ENCODE measurements at places on chromosomes 6 and 20.

DNA sequence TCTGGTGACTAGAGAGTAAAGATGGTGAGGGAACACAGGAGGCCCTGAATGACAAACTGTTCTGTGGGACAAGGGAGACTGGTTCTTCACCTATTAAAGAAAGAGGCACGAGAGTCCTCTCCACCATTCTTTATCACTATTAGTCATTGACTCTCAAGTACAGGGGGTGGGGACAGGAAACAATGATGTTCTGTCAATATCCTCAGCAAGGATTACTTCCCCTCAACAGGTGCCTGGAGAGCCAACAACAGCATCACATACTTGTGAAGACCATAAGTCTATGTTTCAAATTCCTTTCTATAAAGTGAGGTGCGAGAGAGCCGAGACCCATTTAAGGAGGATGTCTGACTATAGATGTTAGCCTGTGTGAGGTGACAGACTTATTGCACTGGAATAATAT is 72.4 kb upstream of the TBC1D7 start:
- no peak for DNase-seq

GRCh38 chr6:16548121-16548520 is 213.1 kb downstream of the ATXN1 start:
- DNase-seq, result no peak

DNA sequence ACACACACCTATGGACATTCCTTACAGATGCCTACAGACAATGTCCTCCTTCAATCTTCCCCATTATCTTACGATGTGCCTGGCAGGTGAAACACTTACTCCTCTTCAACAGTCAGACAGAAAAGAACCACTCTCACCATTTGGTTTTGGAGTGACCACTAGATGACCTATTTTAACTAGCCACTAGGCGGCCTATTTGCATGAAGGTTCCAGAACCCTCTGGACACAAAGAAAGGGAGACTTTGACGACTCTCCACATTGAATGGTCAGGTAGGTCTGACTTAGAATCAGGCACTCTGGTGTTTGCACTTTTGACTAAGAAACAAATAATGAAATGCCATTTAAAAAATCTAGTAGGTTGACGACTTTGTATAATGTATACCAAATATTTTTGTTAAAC is 42.0 kb downstream of the PNLDC1 start:
- no peak for DNase-seq

DNA sequence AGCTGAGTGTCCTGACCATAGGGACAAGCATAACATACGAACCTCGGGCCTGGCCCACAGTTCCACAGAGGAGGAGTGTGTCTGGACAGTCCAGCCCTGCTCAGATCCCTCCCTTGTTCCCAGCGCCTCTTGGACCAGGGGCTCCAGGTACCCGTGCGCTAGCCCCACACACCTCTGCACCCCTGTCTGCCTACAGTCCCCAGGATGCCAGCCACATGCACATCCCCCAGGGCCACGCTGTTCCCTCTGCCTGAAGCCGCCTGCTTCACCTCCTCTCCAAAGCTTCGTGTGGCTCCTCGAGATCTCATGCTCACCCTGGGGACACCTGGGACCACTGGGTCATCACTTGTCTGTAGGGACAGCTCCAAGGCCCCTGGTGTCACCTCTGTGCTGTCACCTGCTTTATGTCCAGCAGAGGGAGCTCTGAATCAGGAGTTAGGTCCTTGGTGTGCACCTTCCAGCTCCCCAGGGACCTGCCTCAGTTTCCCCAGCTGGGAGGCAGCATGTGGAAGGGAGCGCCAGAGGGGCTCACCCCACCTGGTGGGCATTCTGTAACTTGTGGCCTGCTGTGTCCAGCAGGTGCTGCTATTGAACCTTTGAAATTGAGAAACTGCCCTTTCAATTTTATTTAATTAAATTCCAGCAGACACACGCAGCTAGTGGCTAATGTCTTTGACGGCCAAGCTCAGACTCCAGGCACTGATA is 7.3 kb upstream of the YTHDF1 start:
- DNase-seq, result peak; percentile 21

GRCh38 chr20:36836591-36837269 is 39.2 kb upstream of the TLDC2 start:
- peak; percentile 70 for DNase-seq

DNA sequence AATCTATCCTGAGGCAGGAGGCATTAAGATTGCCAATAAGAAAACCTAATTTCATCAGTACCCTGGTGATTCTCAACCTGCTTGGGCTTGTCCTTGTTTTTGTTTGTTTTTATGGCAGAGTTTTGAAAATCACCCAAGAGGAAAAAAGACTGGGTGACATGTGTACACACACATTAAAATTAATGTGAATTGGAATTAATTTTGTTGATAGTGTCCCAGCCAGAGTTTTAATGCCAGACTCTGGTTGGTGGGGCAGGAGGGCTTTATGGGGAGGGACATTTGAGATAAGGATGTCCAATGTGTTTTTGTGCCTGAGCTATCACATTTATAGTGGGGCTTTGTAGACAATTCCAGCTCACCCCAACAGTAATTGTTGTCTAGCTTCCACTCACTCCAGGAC is 184.6 kb downstream of the ID4 start:
- DNase-seq, result no peak

DNA sequence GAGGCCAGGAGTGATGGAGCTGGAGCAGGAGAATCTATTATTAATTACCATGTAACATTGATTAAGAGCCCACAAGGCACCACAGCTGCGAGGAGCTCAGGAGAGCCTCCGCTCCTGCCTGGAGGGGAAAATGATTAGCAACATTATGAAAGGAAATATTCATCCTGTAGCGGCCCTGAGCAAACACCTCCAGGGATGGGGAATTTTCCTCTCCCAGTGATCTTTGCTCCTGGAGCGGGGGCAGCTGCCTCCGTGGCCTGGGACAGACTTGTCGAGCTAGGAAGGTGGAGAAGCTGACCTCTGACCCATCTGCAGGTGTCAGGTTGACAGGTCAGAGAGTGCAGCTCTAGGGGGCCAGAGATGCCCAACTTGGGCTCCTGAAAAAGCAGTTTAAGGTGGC is 40.1 kb upstream of the SIRPA start:
- DNase-seq, result no peak

- no peak for DNase-seq
These were observed 57.4 kb downstream of the SYTL3 start for GRCh38 chr6:158707120-158707820.

GRCh38 chr20:57461726-57462125 is 63.2 kb downstream of the CTCFL start:
- no peak for DNase-seq

GRCh38 chr6:9789201-9789600 is 625.7 kb downstream of the TFAP2A start:
- no peak for DNase-seq

GRCh38 chr6:75012018-75012417 is 193.8 kb downstream of the COL12A1 start:
- no peak for DNase-seq

DNA sequence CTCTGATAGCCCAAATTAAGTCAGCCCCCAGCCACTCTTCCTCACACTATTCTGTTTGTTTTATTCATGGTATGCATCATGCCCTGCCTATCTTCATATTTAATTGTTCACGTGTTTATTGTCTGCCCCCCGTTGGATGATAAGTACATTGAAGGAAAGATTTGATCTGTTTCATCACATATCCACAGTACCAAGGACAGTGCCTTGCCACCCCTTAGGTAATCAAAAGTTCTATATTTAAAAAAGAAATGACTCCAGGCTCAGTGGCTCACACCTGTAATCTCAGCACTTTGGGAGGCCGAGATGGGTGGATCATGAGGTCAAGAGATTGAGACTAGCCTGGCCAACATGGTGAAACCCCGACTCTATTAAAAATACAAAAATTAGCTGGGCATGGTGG is 10.2 kb upstream of the RIN2 start:
- no peak for DNase-seq

DNA sequence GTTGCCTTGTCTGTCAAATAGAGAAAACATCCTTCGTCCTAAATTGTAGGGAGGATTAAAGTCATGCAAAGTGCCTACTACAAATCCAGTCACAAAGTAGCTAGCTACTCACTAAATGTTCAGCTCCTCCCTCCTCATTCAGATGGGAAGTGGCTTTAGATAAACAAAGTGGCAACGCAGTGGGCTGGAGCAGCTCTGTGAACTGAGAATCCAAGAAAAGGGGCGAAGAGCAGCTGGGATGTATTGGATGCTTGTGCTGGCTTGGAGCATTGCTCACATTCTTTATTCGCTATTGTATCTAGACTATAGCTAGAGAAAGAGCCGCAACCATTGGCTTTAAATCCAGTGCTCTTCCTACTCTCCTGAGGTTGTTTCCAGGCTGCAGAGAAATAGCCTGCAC is 10.3 kb downstream of the MOG start:
- no peak for DNase-seq

DNA sequence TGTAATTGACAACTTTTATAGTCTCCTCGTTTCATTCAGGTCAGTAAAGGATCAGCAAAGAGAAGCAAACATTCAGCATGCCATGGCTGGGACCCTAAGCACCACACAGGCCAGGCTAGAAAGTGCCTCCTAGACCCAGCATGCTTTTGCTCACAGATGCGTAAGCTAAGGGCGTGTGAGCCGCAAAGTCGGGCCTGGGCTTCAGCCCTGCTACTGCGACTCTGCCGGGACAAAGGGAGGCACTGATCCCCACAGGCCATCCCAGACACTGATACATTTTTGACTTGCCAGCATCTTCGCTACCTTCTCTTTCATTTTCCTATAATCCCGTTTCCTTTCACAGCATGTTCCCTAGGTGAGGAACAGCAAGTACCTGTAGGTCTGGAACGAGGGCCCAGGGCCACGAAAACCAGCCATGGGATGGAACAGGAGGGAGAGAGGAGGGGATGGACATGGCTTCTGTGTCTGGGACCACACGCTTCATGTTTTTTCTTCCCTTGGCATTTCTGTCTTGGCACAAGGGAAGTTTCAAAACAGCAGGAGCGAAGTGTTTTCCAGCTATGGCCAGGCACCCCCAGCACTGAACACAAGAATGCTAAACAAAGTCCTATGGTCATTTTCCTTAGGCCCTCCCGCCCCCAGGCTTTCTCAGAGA is 42.6 kb downstream of the IRF4 start:
- no peak for DNase-seq

- no peak for DNase-seq
These were observed 73.7 kb downstream of the EDN1 start for GRCh38 chr6:12363651-12364381.

- DNase-seq, result no peak
These were observed 47.7 kb downstream of the MMUT start for GRCh38 chr6:49415358-49415757.

DNA sequence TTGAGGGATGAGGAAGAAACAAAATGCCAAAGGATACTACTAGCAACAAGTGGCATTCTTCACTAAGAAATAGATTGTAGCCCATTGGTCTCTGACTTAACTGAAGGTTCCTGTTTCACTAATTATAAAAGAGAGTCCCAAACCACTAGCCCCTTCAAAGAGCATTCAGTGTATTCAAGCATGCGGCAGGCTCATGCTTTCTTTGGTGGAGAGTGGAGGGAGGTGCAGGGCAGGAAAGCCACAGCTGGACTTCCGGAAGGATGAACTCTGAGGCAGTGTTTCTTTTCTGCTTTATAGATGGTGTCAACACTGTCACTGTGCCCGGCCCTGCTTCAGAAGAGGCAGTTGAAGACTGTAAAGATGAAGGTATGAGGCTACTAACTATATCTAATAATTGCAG is 636.1 kb downstream of the KIF16B start:
- DNase-seq, result no peak

- no peak for DNase-seq
These were observed 38.9 kb downstream of the FBXO9 start for GRCh38 chr6:53103993-53104675.

GRCh38 chr6:20891161-20891560 is 356.9 kb downstream of the CDKAL1 start:
- DNase-seq, result no peak

DNA sequence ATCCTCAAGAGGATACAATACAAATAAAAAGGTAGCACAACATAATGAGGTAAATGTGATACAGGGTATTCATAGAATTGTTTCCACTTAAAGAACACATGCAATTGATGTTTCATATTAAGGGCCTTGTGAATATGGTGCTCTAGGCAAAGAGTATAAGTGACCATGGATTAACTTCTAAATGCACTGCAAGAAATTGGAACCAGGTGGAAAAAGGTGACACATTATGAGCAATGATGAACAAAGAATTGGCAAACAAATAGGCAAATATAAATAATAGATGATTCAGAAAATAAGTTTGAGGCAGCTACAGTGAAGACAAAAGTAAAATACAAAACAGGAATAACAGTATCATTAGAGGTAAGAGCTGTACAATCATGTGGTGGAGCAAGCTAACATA is 192.0 kb downstream of the GRIK2 start:
- DNase-seq, result no peak

GRCh38 chr6:8414844-8415243 is 20.5 kb downstream of the SLC35B3 start:
- DNase-seq, result no peak
